NCI-H1417 treated with DMSO at 0.1 percent for 48 hours (cell line): ENCODE measurements at places on chromosomes 16 and 17.

GRCh38 chr17:5705081-5705875 is 121.0 kb upstream of the NLRP1 start:
- DNase-seq, result no peak

DNA sequence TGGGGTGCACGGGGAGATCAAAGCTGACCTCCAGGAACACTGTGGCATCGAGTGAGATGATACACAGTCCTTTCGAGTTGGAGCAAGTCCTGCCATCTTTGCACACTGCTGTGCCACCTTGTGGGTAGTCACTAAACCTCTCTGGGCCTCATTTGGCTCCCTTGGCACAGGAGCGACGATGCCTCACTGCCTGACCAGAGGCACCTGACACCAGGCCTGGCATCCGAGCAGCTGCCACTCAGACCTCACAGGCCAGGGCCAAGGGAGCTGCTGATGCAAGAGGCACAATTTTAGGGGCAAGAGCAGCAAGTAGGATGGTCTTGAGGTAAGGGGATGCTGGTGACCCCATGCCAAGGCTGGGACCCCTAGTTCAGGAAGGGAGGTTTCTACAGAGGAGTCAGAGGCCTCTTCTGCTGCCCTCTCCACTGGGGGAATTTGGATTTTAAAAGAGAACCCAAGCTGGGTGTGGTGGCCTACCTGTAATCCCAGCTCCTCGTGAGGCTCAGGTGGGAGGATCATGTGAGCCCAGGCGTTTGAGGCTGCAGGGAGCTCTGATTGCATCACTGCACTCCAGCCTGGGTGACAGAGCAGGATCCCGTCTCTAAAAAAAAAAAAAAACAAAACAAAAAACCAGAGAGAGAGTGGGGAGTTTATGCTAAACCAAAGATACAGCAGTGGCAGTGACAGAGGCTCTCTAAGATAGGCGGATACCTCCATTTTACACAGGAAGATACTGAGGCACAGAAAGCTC is 6.7 kb upstream of the ADGRG1 start:
- DNase-seq, result no peak

GRCh38 chr17:43403846-43404245 is 5.1 kb downstream of the ARL4D start:
- no peak for DNase-seq

DNA sequence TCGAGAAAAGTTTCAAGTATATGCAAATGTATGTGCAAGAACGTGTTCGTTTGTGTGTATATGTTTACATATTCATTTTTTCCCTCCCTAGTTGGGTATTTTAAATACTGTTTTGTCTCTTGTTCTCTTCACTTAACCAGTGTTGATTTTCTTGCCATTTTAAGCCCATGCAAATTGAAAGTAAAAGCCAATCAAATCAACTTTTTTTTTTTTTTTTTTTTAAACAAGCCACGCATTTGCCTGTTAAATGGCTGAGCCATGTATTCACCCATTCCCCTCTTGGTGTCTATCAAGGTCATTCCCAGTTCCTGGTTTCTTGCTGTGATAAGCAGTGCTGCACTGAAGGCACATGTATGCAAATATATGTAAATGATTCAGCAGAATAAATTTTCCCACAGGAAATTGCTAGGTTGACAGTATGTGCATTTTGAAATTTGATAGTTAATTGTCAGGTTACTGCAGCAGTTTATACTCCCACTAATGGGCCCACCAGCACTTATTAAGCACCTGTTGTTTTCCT is 12.2 kb downstream of the ABCC1 start:
- no peak for DNase-seq

DNA sequence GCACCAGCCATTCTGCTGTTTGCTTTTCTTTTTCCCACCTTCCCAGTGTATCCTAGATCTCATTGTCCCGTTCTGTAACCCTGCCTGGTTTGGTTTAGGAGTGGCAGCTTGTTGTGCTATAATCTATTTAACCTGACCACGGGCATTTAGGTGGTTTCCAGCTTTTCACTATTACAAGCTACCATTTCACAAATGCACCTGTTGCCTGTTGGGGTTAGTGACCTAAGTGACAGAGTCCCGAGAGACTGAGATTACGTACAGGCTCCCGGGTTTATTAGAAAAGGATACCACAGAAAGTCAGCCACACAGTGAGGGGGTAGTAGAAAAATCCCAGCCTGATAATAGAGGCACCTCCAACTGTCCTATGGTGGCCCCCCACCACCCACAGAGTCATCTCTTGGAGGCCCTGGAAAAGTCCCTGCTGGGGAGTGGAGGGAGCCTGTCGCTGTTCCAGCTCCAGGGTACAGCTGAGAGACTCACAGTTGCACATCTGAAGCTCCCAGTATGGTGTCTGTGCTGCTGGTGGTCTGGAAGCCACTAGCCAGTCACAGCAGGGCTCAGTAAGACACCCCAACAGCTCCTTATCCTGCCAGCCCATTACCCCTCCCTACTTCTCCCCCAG is 21.2 kb downstream of the CLEC16A start:
- DNase-seq, result no peak

DNA sequence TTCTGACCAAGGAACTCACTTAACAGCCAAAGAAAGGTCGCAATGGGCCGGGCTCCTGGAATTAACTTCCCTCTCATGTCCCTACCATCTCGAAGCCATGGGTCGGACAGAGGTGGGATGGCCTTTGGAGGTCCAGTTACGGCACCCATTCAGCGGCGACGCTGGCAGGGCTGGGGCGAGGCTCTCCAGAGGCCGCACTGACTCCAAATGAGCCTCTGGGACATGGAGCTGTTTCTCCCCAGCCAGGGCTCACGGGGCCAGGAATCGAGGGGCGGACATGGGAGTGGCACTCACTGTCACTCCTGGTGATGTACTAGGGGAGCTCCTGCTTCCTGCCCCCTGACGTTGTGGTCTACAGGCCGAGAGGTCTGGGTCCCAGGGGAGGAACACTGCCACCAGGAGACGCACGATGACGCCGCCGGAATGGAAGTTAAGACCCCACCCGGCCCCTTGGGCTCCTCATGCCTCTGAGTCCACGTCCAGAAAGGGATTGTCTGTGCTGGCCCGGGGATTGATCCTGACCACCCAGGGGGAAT is 60.7 kb upstream of the METRNL start:
- no peak for DNase-seq

- DNase-seq, result no peak
Measured at GRCh38 chr17:72657467-72658317, 434.8 kb downstream of the SLC39A11 start.

- DNase-seq, result no peak
Measured at GRCh38 chr17:81569986-81570514, 17.9 kb upstream of the FAAP100 start.

- no peak for DNase-seq
Measured at GRCh38 chr17:11486101-11486867, 112.0 kb upstream of the DNAH9 start.

DNA sequence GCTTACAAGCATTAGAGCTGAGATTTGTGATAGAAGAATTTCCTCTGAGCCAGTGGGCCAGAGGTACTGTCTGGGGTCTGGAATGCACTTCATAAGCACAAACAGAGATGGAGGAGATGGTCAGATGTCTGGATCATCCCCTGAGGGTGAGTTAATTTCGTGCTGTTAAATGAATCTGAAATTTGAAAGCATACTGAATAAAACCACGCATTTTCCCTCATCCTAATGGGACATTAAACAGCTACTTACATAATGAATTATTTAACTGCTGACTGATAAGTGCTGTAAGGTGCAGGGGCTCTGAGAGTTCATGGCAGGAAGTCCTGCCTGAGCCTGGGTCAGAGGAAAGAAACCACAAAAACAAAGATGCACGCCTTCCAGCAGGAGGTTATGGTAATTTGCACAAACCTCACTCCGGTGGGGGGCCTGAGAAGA is 136.3 kb upstream of the XYLT1 start:
- no peak for DNase-seq

- DNase-seq, result no peak
Measured at GRCh38 chr17:21318439-21318838, 33.9 kb downstream of the MAP2K3 start.

GRCh38 chr17:67412941-67413340 is 35.9 kb downstream of the PITPNC1 start:
- no peak for DNase-seq

DNA sequence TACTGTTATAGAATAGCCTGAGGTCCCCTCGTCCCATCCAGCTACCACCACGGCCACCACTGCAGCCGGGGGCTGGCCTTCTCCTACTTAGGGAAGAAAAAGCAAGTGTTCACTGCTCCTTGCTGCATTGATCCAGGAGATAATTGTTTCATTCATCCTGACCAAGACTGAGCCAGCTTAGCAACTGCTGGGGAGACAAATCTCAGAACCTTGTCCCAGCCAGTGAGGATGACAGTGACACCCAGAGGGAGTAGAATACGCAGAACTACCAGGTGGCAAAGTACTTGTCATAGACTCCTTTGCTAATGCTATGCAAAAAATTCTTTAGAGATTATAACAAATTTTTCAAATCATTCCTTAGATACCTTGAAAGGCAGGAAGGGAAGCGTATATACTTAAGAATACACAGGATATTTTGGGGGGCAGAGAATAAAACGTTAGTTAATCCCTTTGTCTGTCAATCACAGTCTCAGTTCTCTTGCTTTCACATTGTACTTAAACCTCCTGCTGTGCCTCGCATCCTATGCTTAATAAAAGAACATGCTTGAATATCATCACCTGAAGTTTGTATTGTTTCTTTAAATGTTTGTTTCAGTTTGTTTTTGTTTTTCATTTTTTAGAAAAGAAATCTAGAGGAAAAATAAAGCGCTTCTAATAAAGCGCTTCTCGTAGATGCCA is 388.3 kb downstream of the MAF start:
- DNase-seq, result no peak

- no peak for DNase-seq
Measured at GRCh38 chr17:28478712-28479615, 5.5 kb downstream of the SLC13A2 start.

DNA sequence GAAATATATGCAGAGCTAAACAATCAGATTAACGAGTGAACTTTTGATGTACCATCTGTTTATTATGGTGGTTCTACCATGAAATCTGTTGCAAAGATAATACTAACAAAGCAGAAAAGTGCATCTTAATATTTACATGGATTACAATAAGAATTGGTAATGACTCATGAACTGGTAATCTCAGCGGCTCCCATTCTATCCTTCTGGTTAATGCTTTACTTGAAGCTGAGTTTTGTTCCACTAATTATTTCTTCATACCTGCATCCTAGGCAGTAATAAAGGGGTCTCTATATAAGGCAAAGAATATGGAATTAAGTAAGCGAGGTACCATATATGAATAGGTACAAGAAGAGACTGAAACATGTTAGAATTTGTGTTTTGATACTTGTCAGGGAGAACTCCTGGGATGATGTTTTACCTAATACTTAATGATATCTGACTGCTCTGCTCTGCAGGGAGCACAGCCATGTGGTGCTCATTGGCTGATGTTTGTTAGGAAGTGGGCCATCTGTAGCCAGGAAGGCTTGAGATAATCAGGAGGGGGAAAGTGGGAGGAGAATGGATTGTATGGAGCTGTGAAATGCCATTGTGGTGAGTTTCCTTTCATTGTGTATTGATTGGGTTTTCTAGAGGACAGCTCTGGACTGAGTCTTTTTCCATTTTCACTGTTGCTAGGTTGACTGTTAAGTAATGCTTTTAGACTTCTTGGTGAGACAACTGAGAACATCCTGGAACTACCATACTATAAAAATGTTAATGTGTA is 52.6 kb downstream of the MAP2K6 start:
- DNase-seq, result no peak

DNA sequence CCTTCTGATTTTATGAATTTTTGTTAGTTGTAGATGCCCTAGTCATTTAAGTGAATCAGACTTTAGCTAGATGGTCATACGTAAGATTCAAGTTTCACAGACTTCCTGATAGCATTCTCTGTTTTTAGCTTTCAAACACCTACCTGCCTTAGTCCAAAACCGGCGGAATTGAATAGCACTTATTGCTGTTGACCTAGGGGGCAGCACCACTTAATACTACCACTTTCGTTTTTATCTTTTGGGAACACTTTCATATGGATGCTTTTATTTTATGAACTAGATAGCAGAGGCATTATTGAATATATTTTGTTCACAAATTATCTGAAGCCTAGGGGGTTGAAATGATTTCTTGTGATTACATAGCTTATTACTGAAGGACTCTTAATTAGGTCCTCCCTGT is 31.5 kb downstream of the TADA2A start:
- DNase-seq, result no peak
